ENCODE measurements at places on chromosomes 3 and 15.

- DNase-seq = no peak
Observed at GRCh38 chr15:101122266-101122665, 129.6 kb downstream of the CHSY1 start.

DNA sequence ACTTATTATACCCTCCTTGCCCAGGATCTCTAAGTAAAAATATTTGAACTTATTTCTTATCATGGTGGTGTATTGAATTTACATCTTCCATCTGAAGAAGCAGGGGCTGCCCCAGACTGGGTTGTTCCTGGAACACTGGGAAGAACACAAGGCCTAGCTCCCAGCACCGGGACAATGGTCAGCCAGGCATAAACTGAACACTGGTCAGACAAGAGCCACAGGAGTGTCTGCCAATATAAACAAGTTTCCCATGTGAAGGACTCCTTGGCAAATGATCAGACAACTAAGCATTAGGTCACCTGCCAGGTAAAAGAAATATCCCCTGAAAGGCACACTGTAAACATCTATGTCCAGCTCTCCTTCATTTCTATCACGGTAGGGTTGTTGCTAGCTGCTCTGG, 172.4 kb downstream of the ATP8B4 start:
- DNase-seq = peak; percentile 59

DNA sequence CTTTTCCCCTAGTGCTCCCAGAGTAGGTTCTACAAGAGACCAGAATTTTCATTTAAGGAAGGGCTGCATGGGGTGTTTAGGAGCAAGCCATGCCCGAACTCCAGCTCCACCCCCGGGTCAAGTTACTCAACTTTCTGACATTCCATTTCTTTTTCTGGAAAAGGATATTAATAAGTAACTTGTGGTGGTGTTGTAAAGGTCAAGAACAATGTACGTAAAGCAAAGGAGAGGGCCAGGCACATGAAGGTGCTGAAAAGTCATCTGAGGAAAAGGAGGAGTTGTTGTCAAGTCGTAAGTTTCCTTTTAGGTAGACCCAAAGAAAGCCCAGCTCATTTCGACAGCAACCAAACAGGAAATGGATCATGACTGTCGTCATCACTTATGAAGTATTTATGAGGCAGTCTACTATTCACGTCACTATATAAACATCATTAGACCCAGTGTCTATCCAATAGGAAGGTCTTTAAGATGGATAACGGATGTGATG, 319.6 kb upstream of the IL12A start:
- DNase-seq = no peak

DNA sequence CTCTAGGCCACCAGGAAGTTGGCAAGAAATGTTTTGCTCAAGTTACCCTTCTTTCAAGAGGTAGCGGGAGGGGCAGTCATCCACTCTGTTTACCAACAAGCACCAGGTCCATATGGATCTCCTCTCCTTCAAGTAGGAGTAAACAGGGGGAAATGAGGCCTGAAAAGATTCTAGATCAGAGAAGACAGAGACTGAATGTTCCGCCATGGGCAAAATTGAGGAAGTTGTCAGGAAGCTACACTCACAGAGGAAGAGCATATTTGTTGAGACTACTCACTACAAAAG, 81.6 kb downstream of the KLF15 start:
- DNase-seq = peak; percentile 55

- peak; percentile 14 for DNase-seq
Observed at GRCh38 chr3:163056874-163057497, 1560.4 kb downstream of the OTOL1 start.

GRCh38 chr15:78082743-78083110, 5.2 kb upstream of the TBC1D2B start:
- no peak for DNase-seq

DNA sequence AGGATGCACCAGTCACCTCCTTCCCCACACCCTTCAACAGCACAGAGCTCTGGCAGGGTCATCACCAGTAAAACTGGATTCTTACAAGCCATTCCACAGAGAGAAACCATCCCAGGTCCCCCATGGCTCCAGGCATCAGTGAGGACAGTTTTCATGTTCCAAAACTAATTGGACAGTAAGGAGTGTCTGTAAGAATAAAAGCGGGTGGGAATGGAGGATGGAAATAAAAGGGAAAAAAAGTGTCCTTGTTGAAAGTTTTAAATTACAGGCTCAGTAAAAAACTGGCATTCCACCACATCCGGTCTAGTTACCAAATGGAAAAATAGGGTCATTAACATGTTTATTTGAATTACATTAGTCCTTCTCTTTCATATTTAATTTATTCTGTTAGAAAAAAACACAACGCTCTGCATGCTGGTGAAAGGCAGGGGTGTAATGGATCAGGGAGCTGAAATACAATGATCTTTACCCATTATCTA, 117.4 kb downstream of the TIGIT start:
- DNase-seq = no peak

DNA sequence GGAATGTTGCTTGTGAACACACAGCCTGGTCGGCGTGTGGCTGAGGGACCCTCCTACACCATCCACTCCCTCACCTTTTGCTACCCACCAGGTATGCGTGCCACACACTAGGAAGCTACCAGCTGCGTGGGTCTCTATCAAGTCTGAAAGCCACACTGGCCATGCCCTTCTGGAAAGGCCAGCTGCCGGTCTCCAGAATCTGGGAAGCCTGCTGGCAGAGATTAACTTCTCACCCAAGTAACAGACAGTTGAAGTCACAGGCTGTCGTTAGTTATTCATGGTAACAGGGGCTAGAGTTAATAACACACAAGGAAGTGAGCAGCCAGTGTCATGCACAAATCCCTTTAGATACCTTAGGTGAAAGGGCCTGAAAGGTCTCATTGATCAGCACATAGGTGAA, 48.1 kb downstream of the SUSD5 start:
- no peak for DNase-seq

DNA sequence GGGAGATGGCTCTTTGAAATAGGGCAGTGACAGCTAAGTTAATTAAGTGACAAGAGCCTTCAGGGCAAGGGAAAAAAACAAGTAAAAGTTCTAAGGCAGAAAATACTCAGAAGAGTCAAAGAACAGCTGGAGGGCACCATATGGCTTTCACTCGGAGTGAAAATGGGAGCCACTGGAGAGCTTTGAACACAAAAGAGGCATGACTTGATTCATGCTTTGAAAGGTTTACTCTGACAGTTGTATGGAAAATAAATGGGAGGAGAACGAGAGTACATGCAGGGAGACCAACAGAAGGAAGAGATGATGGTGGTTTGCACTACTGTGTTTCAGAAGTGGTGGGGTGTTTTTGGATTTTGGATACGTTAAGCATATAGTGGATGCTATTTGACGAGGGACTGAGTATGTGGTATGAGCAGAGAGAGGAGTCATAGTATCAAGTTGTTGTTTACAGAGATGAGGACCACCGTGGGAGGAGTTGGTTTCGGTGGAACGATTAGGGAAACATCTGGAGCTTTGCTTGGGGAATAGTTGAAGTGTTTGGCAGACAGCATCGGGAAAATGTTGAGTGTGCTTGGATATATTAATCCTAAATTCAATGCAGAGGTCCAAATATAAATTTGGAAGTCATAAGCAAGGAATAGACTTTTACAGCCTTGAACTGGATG, 411.5 kb downstream of the GABRG3 start:
- no peak for DNase-seq

- no peak for DNase-seq
Observed at GRCh38 chr3:67302489-67302888, 304.4 kb downstream of the KBTBD8 start.

DNA sequence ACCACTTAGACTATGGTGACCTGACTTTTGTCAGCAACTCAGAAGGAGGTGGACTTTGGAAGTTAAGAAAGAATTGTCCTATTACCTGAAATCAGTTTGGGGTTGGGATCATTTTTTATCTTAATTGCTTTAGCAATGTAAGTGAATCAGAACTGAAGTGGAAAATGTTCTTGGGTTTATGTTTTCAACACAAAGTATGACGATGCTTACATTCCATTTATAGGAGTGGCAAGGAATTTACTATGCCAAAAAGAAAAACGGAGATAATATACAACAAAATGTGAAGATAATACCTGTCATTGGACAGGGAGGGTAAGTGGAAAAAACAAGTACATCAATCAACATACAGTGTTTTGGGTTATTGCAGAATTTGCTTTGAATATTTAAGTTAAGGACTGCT, 116.1 kb downstream of the PDE8A start:
- no peak for DNase-seq

DNA sequence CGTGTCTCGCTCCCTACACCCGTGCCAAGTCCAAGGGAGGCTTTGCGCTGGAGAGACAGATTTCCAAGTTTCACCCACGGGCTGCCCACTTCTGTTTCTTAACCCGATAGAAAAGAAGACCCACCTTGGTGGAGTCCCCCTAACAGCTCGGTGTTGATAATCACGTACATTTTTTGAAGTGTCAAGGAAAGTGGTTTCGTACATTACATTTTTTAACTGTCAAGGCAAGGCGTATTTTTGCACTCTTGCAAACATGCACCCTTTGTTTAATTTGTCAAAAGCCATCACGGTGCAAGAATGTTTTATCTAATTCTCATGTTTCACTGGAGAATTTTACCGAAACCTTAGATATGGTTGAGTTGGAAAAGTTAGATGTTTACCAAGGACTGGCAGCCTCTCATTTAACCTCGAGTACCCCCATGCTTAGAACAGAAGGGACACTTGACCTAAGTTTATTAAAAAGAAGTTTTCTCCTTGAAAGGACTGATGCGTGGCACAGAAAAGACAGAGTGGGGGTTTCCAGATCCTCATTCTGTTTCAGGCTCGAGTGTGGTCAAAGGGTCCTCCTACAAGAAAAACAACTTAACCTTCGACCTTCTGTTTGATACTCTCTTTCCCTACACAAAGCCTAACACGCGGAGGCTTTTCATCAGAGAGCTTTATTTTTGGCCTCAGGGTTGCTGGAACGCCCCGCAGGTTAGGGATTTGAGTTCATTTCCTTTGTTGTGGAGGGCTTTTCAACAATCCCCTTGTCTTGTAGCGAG, 882 bp downstream of the GXYLT2 start:
- no peak for DNase-seq

- no peak for DNase-seq
Observed at GRCh38 chr15:92361321-92362000, 32.2 kb upstream of the ST8SIA2 start.

GRCh38 chr3:73319179-73319769, 257.8 kb downstream of the EBLN2 start:
- DNase-seq = no peak

GRCh38 chr3:46998121-46998851, 18.8 kb downstream of the NBEAL2 start:
- DNase-seq = no peak

DNA sequence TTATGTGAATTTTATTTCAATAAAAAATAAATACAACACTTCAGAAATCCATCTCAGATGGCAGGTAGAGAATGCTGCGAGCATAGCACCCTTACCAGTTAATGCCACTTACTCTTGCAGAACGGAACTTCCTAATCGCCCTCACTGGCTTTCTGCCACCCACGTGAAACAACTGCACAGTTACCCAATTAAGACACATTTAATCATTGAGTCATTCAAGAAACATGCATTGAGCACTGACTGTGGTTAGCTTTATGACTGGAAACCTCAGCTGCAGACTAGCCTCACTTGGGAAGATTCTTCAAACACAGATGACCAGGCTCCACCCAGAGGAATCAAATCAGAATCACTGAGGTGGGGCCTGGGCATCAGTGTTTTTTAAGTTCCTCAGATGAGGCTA, 5.6 kb upstream of the MFGE8 start:
- no peak for DNase-seq

GRCh38 chr3:184443364-184443763, 63.5 kb downstream of the CHRD start:
- no peak for DNase-seq

GRCh38 chr3:142445816-142446254, 2.0 kb downstream of the XRN1 start:
- no peak for DNase-seq

GRCh38 chr3:55877703-55878102, 390.6 kb upstream of the WNT5A start:
- no peak for DNase-seq

- DNase-seq = no peak
Observed at GRCh38 chr3:39222462-39222861, 30.1 kb upstream of the XIRP1 start.

- DNase-seq = no peak
Observed at GRCh38 chr3:66518126-66518525, 17.3 kb upstream of the LRIG1 start.

DNA sequence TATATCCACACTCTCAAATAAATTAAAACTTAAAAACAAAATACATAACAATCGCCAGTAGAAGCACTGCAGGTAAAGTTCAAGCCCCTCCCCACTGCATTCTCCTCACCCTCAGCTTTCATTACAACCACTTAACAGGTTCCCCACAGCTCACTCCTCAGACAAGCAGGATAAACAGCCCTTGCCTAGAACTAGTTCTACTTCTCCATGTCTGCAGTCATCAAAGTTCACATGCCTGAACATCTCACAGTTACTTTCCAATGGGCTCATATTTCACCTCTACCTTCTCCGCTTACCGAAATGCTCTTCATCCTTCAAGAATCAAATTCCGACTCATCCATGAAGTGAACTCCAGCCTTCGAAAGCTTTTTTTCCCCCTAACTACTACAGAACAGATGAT, 4.1 kb downstream of the YEATS2 start:
- DNase-seq = no peak

DNA sequence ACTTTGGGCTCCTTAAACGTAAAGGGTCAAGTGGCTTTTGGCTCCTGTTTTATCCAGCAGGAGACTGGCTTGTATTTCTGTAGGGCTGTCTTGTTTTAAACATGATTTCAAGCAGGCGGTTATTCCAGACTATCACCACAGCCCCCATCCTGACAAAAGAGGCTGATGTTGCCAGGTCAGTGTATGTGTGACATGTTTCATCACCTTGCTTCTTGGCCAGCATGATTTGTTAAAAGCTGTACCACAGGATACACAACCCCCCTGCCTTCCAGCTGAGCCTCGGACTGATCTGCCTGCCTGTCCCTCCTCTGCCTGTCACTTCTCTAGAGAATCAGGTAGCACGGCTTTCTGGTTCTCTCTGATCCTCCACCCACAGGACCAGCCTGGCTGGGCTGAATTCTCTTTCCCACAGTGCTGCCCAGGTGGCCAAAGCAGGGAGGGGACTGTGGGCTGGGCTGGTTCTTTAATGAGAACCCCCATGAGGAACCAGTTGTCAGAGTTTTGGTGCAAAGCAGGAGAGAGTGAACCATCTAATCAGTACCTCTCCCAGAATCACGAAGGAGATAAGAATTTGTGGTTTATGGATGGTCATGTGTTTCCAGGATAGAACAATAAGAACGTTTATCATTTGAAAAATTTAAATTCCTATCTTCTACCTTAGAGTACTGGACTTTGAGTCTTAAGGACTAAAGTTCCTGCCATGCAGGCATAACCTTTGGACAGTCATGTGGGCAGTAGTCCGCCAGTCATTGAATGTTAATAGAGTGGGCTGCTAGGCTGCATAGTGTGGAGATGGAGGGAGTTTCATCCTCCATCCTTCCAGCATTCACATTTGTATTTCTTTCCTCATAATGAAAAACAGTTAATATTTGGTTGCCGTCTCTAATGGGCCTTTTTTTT, 8.8 kb downstream of the ABHD6 start:
- DNase-seq = no peak
